ENCODE measurements at places on chromosomes 7 and 10.

DNA sequence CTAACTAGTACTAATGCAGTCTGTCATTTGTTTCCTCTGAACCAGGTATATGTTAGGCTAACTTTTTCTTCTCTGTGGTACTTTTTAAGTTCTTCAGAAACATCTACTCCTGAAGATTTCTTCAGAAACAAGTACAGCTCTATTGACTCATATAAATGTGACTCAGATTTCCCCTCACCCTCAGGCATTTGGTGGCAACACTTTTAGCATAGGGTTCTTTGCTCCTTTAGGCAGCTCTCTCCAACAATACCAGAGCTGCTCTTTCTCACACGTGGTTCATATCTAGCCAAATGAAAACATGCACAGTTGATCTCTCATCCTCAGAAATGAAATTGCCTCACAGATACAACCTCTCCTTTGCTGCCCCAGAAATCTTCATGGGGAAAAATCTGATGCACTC is 939.8 kb downstream of the SORCS1 start:
- no peak for DNase-seq

- DNase-seq, result no peak
These were observed 137.2 kb downstream of the PFKFB3 start for GRCh38 chr10:6339891-6340290.

DNA sequence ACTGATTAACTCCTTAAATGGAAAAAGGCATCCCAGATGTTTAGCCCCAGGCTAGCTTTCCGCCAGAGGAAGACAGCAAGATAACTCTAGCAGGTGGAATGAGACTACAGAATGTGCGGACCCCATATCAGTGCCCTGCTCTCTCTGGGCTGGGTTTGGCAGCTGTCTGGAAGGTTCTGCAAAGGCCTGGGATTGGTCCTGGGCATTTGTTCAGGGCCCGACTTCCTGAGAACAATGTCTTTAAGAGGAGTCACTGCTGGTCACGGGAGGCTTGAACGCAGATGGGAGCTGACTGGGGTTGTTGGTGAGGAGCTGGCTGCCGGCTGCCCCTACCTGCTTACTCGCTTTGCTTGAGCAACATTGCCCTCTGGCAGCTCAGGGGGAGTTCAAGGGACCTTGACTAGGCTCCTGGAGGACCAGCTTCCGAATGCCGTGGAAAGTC is 130.6 kb upstream of the BTBD16 start:
- DNase-seq, result no peak

GRCh38 chr7:102220960-102221800 is 65.5 kb upstream of the SH2B2 start:
- DNase-seq, result no peak

GRCh38 chr10:116272440-116273283 is at the start of gene GFRA1:
Gene GFRA1, minus strand, starts transcription at chr10:116273206. Its CDS starts 1,177 bp downstream, at chr10:116272029.
- DNase-seq, result no peak

- no peak for DNase-seq
These were observed 70.8 kb downstream of the SGMS1 start for GRCh38 chr10:50552771-50553535.

GRCh38 chr7:65251851-65252620 is 121.6 kb upstream of the ZNF92 start:
- DNase-seq, result peak; percentile 93

- no peak for DNase-seq
These were observed 6.9 kb upstream of the LAMB1 start for GRCh38 chr7:108009873-108010272.

DNA sequence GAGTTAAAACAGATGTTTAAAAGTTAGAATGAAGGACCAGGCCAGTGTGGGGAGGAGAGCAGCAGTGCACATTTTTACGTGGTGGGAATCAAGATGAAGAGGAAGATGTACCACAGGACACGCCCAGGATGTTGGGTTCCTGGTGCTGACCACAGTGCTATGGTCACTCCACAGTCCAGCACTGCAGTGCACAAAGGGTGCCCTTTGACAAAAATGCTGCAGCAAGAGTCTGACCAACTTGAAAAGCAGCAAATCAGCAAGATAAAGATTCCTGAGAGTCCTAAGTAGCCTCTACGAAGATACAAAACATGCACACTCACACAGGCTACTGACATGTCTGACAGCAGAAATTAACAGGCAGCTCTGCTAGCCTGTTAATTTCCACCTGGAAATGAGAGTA is 107.1 kb downstream of the PIP4K2A start:
- DNase-seq, result no peak

- no peak for DNase-seq
These were observed 4.5 kb upstream of the DRGX start for GRCh38 chr10:49400365-49400764.

- no peak for DNase-seq
These were observed 325.9 kb downstream of the ADARB2 start for GRCh38 chr10:1411451-1411850.

DNA sequence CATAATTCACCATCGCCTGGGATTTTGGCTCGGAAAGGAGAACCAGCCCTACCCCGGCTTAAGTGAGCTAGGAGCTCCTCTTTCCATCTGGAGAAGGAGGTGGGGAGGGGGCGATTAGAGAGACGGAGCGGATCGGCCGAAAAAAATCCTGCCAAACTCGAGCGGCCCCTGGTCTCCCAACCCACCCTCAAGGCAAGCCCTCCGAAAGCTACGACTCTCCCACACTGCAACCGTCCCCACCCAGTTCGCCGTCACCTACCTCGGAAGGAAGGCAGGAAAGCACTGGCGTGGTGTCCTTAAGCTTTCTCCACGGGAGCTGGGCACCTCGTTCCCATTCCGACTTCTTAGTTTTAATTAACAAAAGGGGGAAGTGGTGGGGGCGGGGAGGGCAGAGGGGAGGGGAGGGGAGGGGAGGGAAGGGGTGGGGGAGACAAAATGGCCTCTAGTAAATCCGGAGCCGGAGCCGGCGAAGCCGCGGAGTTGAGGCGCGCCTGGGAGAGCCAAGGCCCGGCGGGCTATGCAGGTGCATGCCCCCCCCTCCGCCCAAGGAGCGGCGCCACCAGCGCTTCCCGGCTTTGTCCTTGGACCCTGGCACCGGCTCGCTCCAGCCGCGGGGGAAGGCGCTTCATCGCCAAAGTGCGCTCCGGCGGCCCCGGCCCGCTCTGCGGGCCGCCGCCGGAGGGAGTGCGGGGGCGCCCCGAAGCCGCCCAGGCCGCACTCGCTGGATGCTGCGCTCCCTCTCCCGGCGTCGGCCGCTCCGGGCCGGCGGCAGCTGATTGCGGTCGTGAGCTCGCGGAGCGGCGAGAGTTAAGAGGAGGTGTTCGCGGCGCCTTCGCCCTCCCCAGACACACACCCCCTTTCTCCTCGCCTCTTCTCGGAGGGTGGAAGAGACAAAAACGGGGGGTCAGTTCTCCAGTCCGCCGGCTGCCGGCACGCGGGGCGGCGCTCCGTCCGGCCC is at the start of gene LRRC4:
TSS of gene LRRC4 (minus strand) at position 784 of the 958 bp plus-strand sequence. CDS start 797 bp downstream, outside the sequence.
- peak; percentile 85 for DNase-seq

DNA sequence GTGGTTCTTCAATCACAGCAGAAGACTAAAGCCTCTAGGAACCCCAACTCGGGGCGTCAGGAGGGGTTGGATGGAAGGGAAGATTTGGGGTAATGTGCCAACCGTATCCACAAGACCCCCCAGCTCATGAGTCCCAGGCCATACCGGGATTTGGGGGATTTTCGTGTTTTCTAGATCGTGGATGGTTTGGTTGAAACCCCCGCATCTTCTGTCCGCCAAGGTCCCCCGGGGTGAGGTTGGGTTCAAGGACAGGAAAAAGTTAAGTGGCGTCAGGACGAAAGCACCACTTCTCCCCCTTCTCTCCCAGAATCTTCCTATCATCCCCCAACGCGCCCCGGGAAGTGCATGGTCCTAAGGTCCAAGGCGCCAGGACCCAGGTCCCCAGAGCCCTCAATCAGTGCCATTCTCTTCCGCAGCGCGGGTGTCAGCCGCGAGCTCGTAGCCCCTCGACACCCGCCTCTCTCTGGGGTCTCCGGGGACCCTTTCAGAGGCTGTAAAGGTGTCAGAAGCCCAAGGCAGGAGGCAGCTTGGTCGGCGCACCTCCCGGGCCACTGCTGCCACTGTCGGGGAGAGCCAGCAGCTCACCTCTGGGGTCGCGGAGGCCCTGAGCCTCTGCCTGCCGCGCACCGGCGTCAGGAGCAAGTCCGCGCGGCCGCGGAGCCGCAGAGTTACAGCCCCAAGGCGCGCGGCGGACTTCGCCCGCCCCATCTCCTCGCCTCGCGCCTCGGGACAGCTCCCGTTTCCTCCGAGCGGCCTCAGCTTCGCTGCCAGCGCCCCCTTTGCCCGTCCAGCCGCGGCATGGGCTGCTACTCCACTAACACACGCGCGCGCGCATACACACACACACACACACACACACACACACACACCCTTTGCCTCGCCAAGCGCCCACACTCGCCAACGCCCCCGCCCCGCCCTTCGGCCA is 1.5 kb downstream of the MKX start:
- no peak for DNase-seq

- no peak for DNase-seq
These were observed 296.5 kb downstream of the SORCS3 start for GRCh38 chr10:104937567-104937966.

DNA sequence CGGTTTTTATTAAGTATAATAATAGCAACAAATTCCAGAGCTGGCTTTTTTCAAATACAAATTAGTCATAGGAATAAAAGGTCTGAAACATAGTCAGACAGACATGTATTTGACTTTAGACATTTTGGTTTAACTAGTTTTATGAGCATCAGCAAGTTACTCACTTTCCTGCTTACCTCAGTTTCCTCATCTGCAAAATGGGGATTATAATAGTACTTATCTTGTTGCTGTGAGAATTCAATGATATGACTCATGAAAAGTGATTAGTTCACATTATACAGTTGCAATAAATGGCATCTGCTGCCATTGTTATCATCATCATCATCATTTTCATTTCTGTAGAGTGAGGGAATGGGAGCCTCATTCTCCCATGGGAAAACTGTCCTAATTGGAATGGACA is 33.5 kb downstream of the ACTA2 start:
- DNase-seq, result no peak

GRCh38 chr10:121664671-121665070 is 66.4 kb upstream of the FGFR2 start:
- DNase-seq, result no peak

DNA sequence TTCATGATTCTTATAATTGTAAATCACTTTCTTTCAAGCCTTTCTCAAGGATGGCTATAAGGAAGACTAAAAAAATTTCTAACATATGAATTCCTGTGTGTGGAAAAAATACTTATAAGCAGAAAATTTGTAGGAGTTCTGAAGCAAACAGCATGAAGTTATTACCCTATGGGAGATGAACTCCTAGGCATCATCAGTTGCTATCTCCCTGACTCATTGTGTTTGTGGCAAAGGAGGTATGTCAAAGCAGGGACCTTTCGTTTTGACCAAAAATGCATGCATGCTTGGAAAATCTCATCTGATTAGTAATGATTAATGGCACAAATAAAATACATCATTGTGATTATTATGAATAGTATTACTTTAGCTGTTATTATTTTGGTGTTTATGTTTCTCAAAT is 59.4 kb downstream of the CALCR start:
- DNase-seq, result no peak

GRCh38 chr7:101546308-101546936 is 82.7 kb downstream of the MYL10 start:
- no peak for DNase-seq

GRCh38 chr7:148919859-148920258 is 35.8 kb upstream of the EZH2 start:
- DNase-seq, result no peak

GRCh38 chr10:75948583-75948982 is 517.2 kb downstream of the LRMDA start:
- no peak for DNase-seq

DNA sequence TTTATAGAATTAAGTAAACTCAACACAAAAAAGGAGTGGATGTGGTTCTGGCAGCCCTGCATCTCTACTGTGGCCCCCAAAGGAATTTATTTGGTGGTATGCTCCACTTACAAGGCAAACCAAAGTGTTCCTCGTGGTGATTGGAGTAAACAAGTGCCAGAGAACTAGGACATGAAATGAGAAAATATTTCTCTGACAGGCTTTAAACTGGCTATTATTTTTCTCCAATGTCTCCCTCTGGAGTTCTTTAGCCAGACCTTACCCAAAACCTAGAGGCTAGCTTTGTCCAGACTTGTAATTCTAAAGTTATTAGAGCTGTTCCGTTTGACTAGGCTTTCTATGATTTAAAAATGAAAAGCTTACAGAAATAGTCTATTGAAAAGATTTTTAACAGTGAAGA is 990.1 kb downstream of the CNTNAP2 start:
- no peak for DNase-seq

- DNase-seq, result no peak
These were observed 5.9 kb upstream of the ADAP1 start for GRCh38 chr7:960269-960871.

GRCh38 chr7:18384491-18385143 is 110.9 kb upstream of the HDAC9 start:
- DNase-seq, result no peak

All from NCI-H526 (cell line).